Left lobe of liver (tissue), 2 donors: ENCODE measurements at places on chromosomes 5 and 9. TPM values are rescaled to one million over a fixed set of nuclear protein-coding genes. Genes with fewer than 3 reads are reported as not detected.

The IFNA13 gene
- total RNA-seq, result not detected

The SPAAR gene
- 1.1 TPM for total RNA-seq

The ANAPC2 gene
- total RNA-seq, result 35.5 TPM

The SH3PXD2B gene
- 3.8 TPM for total RNA-seq

The INSYN2B gene
- not detected for total RNA-seq

The CCL28 gene
- 2.3 TPM for total RNA-seq

The IFNE gene
- total RNA-seq, result not detected

The FANCG gene
- total RNA-seq, result 6.2 TPM

The NDST1 gene
- 63.7 TPM for total RNA-seq

The TLX3 gene
- total RNA-seq, result not detected

The SCGB3A1 gene
- total RNA-seq, result 0.93 TPM

GRCh38 chr9:124342776-124343485, 72.3 kb downstream of the PSMB7 start:
- DNase-seq, result no peak

- DNase-seq, result peak; percentile 45
Observed at GRCh38 chr9:134204041-134204440, 39.7 kb upstream of the RNU6ATAC start.

DNA sequence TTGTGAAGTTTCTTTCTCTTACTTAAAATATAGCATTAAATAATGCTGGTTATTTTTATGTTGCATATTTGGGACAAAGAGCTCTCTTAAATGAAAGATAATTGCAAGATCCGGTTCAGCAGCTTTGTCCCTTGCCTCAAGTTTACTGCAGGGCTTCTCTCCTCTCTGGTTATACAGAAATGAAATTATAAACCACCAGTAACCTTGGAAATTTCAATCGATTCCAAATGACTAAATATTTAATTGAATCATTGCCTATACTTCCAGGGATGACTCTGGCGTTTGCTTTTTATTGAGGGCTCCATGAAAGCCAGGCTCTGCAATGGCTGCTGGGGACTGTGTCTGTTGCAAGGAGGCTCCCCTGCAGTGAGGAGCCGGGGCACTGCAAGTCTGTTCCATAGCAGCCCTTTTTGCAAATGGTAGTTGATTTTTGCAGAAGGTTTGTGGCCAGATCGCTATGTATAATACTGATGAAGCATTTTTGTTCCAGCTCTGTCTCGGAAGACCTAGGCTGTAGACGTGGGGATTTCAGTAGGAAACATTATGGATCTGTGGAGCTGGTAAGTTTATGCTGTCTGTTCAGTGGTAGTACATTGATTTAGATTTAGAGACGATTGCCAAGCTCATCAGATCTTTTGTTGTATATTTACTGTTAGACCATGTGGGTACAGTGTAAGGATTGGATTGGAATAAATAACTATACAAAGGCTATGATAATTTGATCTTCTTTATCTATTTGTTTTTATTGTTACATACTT, at the start of gene GARNL3:
Gene GARNL3 (plus strand): TSS at position 313 of the 758 bp plus-strand sequence. CDS start 104 bp downstream, at position 417.
- DNase-seq, result no peak

- no peak for DNase-seq
Observed at GRCh38 chr5:178532666-178533065, 57.5 kb downstream of the COL23A1 start.

GRCh38 chr5:54341971-54342370, 31.6 kb upstream of the ARL15 start:
- DNase-seq, result no peak

- no peak for DNase-seq
Observed at GRCh38 chr9:110116543-110116885, 91.4 kb downstream of the C9orf152 start.

DNA sequence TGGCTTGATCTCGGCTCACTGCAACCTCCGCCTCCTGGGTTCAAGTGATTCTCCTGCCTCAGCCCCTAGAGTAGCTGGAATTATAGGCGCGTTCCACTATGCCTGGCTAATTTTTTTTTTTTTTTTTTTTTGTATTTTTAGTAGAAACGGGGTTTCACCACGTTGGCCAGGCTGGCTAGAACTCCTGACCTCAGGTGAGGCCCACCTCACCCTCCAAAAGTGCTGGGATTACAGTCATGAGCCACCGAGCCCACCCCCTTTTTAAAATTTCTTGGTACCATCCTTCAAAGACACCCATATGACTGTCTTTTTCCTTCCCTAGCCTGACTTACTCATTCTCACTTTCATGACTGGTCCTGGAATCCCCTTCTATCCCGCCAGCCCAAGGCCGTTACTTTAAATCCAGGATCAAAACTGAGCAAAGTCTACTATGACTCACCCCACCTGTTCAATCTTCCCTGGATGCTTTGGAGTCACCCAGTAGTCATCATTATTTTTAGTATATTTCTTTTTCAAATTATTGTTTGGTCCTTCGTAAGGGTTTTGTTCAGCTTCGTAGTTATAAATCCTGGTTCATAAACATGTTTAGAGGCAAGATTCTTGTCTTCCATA, 1.2 kb upstream of the TBCA start:
- no peak for DNase-seq

DNA sequence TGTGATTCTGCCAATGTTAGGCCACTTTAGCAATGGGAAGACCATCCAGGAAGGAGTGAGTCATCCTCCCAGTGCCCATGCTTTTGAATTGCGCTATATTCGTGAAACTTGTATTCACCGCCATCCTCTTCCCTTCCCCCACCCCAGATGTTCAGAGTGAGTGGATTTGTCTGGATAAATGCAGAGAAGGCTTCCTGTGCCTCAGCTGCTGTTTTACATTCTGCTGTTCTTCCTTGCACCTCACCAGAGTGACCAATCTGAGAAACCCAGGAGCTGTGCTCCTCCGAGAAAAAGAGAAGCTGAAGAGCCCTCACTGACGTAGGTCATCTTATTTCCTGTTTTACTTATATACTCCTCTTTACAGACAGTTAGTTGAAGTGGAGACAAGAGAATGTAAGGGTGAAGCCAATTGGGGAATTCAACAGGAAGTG, 24.6 kb upstream of the SVEP1 start:
- DNase-seq, result no peak

GRCh38 chr5:156819967-156820581, 30.0 kb upstream of the PPP1R2B start:
- DNase-seq, result no peak

- DNase-seq, result peak; percentile 64
Observed at GRCh38 chr5:138641547-138642298, 66.5 kb upstream of the HSPA9 start.

DNA sequence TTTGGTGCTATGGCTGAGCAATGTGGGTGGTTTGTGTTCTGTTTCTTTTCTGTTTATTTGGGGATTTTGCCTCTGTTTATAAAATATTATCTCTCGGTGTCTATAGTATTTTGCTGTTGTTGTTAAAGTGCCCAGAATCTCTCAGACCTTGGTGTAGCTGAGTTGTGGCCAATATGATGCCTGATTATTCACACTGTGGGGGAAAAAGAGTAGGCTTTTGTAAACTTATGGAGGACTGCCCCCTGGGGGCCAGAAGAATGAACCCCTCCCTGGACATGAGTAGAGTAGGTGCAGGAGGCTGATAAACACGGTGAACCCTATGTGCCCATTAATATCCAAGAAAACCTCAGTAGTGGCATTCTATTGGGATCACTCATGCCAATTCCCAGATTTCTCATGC, 49.0 kb upstream of the DPYSL3 start:
- DNase-seq, result no peak

DNA sequence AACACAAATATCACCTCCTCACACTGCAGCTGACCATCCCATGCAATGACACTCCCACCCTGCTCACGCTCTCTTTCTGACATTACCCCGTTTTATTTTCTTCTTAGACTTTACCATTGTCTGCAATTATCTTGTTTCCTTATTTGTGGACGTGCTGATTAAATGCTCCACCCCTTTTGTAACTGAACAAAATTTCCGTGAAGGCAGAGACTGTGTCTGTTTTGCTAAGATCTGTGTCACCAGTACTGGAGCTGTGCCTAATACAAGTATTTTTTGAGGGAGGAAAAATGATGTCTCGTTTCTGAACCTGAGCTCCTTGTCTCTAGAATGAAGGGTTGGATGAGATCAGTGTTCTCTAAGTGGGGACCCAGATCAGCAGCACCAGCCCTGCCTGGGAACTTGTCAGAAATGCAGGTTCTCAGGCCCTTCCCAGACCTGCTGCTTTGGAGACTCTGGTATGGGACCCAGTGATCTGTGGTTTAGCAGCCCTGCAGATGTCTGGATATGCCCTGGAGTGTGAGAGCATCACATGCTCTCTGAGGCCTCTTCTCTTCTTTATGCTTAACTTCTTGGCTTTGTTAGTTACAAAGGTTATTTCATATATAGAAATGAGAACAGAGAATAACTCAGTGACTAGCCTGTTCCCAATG, 181.7 kb upstream of the GAS1 start:
- no peak for DNase-seq

DNA sequence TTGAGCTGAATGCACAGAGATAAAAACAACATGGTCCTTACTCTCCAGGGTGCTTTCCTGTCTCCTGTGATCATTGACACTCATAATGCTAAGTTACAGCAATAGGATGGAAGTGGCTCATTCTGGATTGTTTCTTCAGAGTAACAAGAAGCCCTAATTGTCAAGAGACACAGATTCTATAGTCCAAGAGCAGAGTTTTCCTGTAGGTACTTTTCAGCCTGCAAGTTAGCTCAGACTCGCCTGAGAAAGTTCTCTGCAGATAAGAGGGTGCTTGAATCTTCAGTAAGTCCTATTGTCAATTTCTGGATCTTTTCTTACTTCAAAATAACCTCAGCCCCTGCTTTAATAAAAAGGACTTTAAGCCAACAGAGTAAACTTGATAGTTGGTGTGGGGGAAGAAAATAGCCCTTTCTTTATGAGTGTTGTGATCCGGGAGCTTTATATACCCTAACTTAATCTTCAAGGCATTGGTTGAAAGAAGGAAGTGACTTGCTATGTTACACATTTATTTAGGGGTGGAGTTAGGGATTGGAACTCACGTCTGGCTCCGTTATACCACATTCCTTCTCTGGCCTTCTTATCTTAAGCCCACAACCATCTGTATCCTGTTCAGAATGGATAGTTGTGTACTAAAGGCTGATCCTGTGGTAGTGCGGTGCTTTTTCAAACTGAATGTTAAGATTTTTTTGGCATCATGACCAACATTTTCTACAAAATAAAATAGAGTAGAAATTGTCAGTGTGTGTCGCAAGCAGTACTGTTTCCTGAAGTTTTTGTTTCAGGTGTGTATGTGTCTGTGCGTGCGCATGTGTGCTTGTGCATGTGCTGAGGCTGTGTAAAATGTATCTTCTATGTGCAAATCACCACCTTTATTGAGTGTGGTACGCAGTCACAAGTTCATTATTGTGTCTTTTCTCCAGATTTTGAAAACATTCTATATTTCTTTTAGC, 173.9 kb downstream of the WDR70 start:
- DNase-seq, result no peak

DNA sequence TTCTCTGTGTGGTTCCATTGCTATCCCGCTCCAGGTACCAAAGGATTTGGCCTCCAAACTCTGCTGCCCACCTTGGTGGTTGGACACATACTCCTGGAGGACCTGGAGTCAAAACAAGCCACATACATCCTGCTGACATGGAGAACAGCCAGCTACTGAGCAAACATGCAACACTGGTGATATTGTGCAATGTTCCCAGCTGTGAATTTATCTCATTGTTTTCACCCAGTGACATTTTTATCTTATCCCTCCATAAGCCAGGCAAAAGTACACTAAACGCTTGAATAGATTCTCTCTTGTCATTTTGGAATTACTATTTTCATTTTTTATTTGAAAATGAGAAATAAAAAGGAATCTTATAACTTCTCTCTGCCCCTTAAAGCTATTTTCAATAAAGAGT, 11.1 kb upstream of the CTSL start:
- DNase-seq, result peak; percentile 63

DNA sequence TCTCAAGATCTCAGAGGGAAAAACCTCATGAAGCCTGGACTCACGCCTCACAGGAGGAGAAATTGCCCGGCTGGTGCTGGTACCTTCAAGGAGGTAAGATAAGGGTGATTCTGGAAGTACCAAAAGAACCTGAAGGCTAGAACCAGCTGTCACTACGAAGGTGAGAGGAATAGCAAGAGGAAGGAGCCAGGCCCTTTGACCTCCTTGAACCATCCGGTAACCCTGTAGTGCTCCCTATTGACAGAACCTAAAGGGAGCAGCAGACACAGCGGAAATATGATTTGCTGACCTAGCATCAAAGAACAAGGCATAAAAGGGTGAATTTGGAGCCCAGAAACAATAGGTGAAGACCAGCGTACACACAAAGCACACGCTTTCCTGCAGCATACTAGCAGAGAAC, 92.2 kb downstream of the DOCK8 start:
- no peak for DNase-seq

- DNase-seq, result no peak
Observed at GRCh38 chr5:154403234-154403633, 42.6 kb upstream of the SAP30L start.

DNA sequence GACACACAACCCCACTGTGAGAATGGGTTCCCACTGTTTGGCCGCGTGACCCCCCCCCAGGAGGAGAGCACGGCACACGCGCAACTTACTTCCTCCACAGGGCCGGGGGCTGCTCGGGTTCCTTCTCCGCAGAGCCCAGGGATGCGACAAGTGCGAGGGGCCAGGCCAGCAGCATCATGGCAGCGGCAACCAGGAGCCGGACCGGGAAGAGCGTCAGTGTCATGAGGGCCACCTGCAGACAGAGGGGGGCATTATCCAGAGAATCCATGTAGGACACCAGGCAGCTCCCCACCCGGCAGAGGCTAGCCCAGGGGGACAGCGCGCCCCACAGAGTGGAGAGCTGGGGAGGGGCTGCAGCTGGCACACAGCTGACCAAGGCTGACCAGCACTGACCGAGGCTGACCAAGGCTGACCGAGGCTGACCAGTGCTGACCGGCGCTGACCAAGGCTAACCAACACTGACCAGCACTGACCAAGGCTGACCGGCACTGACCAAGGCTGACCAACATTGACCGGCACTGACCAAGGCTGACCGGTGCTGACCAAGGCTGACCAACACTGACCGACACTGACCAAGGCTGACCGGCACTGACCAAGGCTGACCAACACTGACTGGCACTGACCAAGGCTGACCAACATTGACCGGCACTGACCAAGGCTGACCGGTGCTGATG, 22.3 kb downstream of the LPCAT1 start:
- DNase-seq, result no peak

DNA sequence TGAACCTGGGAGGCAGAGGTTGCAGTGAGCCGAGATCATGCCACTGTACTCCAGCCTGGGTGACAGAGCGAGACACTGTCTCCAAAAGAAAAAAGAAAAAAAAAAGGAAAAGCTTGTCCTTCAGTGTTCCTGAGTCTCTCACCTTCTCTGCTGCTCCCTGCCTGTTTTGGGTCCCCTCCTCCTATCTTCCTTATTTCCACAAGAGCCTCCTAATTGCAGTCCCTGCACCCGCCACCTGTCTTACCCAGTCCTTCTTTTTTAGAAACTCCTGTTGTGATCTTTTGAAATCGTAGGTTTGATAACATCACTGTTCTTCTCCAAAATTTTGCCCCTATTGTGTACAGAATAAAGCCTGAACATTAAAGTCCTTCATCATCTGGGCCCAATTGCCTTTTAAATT, 234.9 kb downstream of the SH3GL2 start:
- DNase-seq, result no peak

DNA sequence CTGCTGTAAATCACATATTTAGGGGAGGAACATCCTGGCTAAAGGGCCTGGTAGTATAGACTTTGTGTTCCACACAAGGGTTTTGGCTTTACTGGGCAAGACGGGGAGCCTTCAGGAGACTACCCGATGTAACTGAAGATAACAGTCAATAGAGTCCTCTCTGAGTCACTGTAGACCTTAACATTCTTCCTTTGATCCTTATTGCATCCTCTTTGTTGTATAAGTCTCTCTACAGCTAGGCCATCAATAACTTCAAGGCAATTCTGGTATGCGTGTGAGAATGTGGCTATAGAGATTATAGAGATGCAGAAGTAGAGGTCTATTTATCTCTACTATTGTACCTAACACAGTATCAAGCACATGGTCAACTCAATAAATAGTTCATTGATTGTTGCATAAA, 67.3 kb upstream of the STK32A start:
- no peak for DNase-seq
